Right ventricle myocardium superior (tissue), 1 donor: ENCODE measurements at places on chromosomes 6 and 20. TPM values are rescaled to one million over a fixed set of nuclear protein-coding genes. Genes with fewer than 3 reads are reported as not detected.

The CYP21A2 gene
- not detected for total RNA-seq

The GTSF1L gene
- total RNA-seq, result not detected

DNA sequence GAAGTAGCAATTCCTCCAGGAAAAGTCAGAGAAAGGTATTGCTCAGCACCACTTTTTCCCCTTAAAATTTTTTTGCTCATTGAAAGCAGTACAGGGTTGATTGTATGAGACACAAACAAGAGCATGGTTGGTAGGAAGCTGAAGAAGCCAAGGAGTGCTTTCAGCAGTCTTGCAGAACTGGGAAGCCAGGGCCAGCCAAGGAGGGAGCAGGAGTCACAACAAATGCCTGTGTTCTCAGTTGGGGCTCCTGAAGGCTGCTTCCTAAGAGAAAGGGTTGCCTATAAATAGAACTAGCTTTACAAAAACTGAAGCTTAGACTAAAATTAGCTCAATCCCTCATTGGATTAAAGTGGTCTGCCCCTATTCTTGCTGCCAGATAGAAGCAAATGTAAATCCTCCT is 3.3 kb upstream of the THEMIS start:
- DNase-seq, result no peak

GRCh38 chr20:48310305-48310704 is 517.5 kb downstream of the PREX1 start:
- DNase-seq, result no peak
